Substantia nigra (tissue), 51 donors: ENCODE measurements at places on chromosomes 6 and 20.

DNA sequence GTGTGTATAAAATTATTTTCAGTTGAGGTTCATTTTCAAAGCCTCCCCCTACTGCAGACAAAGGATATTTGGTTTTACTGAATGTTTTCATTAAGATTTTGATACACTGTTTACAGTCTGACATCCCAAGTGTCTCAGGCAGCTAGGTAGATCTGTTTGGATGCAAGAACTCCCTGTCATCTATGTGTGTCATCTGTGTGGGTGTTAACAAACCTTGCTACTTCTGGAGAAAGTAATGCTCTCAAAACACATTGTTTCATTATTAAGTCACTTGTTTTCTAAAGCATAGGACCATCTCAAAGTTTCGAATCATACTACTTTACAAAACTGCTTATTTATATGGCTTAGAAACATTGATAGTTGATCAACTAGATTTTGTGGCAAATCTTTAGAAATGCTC lies 114.5 kb upstream of the TMEM170B start:
- DNase-seq, result no peak

DNA sequence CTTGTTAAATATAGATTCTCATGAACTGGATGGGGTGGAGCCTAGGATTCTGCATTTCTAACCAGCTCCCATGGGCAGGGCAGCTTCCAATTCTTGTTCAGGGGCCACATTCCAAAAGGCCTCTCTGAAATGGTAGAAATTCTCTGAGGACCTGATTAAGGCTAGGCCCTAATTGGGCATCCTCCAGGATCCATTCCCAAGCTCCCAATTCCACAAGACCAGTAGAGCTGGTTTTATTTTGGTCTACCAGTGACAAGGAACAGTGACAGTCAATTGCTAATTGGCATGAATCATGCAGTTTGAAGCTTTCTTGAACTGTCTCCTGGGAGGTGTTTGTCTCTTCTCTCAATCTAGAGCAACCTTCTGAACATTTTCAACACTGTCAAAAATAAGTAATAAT lies 3.0 kb downstream of the THBD start:
- DNase-seq, result no peak

GRCh38 chr6:69846770-69847491 lies 19.4 kb upstream of the COL19A1 start:
- no peak for DNase-seq

DNA sequence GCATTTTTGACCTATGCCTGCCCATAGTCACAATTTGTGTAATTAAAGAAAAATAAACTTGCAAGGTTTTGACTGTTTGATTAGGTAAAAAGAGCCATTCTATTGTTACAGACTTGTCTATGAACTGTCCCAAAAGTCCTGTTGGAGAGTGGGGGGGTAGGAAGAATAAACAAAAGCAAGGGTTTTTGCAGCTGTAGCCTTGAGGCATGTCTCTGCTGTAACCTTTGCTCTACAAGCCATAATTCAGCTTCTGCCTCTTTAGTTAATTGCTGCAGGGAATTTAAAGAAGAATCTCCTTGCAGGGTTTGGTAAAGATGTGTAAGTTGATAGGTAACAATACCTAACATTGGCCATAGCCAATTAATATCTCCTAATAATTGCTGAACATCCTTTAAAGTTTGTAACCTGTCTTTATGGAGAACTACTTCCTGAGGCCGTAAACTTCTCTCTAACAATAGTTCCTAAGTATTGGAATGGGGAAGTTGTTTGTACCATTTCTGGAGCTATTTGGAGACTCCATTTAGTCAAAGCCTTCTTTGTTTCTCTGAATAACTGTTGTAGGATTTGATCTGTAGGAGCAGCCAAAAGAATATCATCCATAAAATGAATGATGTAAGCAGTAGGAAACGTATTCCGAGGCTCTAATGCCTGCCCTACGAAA lies 7.9 kb upstream of the ABHD12 start:
- DNase-seq, result no peak

DNA sequence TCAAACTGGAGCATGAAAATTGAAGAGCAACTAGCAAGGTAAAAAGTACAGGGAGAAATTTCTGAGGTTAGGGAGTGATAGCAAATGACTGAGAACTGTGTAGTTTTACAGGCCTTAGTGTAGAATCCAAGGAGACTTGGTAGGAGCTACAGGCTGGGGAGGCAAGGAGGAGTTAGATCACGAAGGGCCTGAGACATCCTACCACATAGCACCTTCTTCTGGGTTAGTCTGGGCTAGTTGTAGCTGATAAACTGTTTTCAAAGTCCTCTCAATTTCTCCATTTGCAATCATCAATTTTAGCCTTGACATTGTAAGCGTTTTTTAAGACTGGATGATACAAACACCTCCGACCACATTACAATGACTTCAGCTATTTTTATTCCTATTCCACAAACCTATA lies 209.7 kb downstream of the TMEM200A start:
- no peak for DNase-seq

GRCh38 chr6:120395784-120396183 lies 938.5 kb downstream of the TBC1D32 start:
- DNase-seq, result no peak

DNA sequence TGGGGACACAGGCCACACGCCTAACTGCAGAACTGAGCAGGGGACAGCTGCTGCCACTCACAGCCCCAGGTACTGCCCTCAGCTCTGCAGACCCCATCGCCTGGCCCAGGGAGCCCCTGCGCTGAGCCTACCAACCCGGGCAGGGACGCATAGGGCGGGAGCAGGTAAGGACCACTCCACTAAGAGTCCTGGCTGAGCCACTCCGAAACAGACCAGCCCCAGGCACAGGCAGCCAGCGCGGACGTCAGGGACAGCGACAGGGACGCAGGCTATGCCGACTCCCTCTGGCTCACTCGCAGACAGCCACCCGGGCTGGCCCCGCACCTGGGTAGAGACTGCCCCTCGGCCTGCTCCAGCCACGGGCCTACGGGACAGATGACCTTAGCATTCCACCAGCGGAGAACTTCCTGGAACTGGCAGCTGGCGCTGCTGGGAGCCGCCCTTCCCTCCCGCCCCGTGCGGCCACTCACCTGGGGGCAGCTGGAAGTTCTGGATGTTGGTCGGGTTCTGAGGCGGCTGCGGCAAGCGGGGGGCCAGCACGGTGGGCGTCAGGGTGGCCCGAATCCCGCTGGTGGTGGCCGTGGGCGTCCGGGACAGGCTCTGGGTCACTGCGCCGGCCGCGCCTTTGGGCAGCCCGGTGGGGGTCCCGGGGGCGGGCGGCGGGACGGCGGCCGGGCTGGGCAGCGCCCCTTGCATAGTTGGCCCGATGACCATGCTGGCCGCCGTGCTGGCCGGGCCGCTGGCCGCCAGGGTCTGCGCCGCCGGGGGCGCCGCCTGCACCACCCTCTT lies 1.5 kb downstream of the TAF4 start:
- DNase-seq, result no peak

DNA sequence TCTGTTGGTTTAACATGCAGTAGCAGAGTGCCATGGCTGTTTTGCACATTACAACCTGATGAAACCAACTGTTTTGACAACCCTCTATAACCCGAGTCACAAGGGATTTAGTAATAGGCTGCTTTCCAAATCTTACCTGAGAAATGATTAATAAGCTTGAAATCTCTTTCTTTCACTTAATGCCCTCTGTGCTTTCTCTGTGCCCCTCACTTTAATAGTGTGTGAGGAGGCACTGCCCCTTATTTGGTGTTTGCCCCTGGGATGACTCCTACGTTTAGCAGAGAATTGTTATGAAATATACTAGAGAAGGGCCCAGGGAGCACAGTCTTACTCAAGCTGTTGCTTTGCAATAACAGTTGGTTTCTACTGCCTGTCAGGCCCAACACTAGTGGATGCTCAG lies 31.0 kb upstream of the PTCHD4 start:
- DNase-seq, result no peak

DNA sequence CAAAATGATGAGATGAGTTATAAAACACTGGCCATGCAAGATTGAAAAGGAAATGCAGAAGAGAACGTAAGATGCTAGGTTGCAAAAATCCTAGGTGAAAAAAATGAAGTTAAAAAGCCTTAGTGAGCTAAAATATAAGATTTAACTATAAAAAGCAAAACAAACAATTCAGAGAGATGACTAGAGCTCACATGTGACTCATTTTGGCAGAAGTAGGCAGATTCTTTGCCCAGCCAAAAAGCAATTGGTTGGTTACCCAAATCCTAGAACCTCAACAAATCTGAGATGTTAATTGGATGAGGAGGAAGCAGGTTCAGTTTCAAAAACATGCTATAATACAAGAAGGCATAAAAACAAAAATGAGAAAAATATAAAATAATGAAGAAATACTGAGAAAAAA lies 249.1 kb downstream of the OGFRL1 start:
- no peak for DNase-seq

- DNase-seq, result no peak
Measured at GRCh38 chr6:25713824-25714223, 40.7 kb upstream of the SLC17A4 start.

- no peak for DNase-seq
Measured at GRCh38 chr6:136331461-136331860, 41.8 kb upstream of the BCLAF1 start.

DNA sequence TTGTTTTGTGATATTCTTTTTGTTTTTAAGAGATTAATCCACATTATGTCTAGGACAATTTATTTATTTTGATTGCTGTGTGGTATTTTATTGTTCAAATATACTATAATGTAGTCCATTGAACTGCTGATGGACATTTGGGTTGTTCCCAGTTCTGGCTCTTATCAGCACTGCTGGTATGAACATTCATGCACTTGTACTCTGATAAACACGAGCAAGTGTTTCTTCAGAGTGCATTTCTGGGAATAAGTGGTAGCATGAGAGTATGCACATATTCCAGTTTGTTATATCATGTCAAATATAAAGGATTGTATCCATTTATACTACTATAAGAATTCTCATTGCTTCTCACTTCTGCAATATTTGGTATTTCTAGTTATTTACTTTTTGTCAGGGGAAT lies 7.1 kb downstream of the CALHM6 start:
- DNase-seq, result no peak

DNA sequence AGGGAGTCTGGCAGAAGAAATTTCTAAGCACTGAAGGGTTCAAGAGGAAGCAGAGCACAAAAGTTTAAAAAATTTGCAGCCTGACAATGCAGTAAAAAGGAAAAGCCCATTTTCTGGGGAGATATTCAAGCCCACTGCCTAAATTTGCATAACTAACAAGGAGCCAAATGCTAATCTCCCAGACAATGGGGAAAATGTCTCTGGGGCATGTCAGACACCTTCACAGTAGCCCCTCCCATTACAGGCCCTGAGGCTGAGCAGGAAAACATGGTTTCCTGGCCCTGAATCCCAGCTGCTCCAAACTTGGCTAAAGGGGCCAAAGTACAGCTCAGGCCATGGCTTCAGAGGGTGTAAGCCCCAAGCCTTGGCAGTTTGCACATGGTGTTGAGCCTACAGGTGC lies 908.5 kb upstream of the MANEA start:
- DNase-seq, result no peak

GRCh38 chr6:33737267-33738026 lies 9.3 kb downstream of the IP6K3 start:
- no peak for DNase-seq

DNA sequence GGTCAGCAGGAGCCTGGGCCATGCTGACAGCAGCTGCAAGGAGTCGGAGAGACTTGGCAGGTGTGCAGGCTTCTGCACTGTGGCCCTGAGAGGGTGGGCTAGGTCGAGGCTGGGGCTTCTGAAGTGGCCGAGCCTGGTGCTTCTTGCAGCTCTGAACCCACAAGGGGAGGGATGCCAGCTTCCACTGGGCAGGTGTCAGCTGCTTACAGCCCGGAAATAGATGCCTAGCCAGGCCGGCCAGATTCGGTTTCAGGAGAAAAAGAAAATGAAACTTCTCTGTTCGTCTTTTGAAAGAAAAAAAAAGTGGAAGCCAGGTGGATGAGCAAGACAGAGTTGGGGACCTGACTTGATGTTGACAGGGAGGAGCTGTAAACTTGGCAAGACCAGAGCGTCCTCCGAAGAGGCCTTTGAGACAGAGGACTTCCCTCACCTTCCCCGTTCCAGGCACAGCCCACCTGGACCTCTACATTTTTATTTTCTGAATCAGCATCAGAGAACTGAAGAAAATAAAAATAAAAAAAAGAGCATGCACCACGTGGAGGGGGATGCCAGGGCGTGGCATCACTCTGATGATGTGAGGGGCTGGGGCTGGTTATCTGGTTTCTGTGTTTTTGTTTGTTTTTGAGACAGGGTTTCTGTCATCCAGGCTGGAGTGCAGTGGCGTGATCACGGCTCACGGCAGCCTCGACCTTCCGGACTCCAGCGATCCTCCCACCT lies at the start of gene ZBP1:
TSS of gene ZBP1 (minus strand) at position 153 of the 717 bp plus-strand sequence. CDS start at position 22, 131 bp downstream.
- no peak for DNase-seq

DNA sequence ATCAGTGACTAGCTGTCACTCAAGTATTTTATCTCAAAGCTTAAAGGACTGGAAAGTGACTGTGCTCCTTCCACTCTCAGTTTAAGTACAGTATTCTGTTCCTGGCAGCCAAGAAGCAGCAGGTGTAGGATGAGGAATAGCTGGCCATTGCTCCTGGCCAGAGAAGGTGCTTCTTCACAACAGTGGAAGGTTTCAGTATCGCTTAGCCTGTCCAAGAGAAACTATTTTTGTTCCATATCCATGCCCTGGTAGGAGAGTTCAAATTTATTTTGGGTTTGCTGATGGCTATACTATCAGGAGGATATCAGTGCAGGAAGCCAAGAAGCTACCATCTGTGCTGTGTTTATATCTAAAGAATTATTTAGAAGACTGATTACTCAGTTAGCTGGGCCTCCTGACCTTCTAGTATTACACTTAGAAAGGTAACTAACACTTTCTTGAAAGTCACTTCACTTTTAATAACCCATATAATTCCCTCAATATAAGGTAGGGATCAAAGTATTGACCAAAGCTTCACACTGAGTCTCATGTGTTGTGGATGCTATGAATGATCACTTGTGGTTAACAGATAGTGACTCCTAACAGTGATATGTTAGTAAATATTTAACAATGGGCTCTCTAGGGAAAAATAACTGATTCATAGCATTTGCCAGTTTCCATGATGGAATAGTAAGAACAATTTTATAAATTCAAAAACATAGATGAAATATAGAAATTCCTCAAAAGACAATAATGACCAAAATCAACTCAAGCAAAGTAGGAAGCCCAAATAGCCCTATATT lies 99.9 kb downstream of the AIG1 start:
- no peak for DNase-seq

GRCh38 chr6:108710551-108710950 lies 137.7 kb upstream of the ARMC2 start:
- DNase-seq, result no peak

DNA sequence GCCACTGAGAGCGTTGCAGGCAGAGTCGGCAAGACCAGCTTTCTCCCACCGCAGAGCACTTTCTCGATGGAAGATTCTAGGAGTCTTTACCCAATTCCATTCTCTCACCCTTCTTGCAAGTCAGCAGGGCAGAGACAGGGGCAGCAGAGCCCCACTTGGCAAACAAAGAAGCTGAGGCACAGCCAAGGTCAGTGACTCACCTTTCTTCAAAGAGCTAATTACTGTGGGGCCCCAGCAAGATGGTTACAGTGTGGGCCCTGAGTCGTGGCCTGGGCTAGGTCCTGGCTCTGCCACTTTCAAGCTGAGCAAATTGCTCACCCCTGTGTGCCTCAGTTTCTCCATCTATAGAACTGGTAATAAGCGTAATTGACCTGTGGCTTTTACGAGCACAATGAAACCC lies 277.0 kb downstream of the PREX1 start:
- no peak for DNase-seq
